ENCODE measurements at places on chromosomes 3 and 15.

GRCh38 chr3:64608741-64609140 is 79.1 kb downstream of the ADAMTS9 start:
- DNase-seq: no peak

DNA sequence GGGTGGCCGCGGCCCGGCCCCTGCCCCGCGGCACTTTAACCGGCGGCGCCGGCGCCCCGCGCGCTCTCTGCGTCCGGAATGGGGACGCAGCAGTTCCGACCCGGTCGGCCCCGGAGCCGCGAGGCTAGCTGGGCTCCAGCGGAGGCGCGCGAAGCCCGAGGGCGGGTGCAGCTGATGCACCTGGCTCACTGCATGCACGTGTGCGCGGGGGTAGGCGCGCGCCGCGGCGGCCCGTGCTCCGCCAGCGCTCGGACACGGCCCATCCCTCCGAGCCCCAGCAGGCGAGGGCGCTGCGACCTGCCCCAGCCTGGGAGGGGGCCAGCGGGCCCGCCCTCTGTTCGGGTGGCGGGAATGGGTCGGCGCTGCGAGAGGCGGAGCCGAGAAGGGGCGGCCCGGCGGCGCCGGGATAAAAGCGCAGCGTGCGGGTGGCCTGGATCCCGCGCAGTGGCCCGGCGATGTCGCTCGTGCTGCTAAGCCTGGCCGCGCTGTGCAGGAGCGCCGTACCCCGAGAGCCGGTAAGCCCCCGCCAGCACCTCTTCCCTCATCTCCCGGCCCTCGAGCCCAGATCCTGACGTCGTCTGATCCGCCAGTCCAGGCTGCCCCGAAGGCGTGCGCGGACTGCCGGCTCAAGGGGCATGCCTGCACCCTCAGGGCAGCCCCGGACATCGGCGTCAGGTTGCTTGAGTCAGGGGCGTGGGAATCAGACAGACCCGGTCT is at the start of the genes CHDH and IL17RB:
CHDH (minus strand) TSS at position 286 of the 717 bp plus-strand sequence. CDS start 22,411 bp downstream, outside the sequence.
IL17RB (plus strand) TSS at position 435 of the 717 bp plus-strand sequence; CDS start at position 456, 21 bp downstream.
- peak; percentile 52 for DNase-seq

DNA sequence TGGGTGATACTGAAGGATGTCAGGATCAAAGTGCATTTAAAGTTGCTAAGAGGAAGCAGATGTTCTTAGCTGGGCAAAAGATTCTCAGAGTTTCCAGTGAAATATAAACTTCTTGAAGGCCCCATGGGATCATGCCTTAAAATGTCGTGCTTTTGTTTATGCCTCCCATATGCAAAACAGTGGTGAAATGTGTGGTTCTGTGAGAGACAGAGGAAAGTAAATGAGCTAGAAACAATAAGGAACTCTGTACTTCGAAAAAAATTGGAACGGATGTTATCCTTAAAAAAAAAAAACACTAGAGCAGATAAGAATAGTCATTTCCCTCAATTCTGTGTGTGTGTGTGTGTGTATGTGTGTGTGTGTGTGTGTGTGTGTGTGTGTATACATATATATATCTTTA is 497.0 kb upstream of the TBL1XR1 start:
- DNase-seq: no peak

DNA sequence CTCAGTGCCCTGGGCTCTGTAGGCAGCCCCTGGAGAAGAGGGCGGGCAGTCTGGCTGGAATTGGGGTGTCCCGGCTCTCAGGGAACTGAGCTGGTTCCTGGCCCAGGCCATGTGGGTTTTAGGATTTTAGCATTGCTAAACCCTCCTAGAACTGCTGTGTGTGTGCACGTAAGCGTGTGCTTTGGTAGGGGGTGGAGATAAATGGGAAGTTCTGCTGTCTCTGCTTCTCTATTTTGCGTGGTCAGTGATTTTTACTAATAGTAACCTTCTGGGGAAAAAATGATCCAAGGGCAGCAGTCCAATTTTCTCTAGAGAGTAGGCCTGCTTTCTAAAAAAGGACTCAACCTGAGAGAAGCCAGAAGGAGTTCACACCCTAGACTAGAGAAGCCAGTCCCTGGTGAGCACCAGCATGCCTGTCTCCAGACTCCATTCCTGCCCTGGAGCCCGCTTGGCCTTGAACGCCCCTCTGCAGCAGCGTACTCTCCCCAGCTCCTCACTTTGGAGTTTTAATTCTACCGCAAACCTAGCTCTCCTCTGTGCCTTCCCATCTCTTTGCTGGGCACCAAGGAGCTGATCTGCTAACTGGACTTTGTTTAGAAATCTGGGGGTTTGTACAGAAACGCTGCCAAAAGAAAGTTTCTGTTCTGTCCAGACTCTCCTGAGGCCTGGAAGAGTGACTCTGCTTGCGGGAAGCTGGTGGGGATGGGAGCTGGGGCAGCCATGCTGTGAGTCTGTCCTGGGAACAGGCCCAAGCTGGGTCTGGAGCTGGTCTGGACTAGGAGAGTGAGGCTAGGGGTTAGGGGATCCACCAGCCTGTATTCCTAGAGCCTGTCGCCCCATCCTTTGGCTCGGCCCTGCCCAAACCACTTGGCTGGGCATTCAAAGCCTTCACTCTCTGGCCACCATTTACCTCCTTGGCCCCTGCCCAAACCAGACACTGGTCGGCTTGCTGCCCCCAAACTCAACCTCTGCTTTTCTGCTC is 19.7 kb downstream of the CORO2B start:
- DNase-seq: no peak

- DNase-seq: no peak
These were observed 118.5 kb downstream of the EEFSEC start for GRCh38 chr3:128271536-128272332.

DNA sequence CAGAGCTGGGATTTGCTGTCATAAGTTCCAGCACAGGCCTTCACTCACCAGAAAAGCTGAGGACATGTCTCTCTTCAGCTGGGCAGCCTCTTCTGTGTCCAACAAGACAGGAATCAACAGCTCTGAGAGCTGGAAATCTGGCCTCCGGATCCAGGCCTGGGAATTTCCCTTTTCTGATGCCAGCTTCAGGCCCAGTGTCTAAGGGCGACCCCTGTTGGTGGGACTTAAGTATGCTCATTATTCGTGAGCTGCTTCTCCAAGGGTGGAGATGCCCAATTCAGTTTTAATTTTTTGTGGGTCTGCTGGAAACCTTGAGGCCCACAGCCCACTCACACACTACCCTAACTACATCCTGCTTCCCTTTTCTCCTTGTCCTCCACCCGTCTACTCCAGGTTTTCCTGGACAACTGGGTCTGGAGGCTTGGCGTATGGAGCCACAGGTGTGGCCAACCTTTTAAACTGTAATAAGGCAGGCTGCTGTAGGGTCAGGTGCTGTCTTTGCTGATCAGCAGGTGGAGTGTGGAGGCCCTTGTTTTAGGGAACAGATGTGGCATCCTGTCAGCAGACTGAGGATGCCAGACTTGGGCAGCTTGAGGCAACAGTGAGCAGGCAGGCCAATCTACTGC is 2.6 kb upstream of the CEMIP start:
- DNase-seq: peak; percentile 56

- no peak for DNase-seq
These were observed 53.1 kb downstream of the MCF2L2 start for GRCh38 chr3:183375337-183375736.

DNA sequence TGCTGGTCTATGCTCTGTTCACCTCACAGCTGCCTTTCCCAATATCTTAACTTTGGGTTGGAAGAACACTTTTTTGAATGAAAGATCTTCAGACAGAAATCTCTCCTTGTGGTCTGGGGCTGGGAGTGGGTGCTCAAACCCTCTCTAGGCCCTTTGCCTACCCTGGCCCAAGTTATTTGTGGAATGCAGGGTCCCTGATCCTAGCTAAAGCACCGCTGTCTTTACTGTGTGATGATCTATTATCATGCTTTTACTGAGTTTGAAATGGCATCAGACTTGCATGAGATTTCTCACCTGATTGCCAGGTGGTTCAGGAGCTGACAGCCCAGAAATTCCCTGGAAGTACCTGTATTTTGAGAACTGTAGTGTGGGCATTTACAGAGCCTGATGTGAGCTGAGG is 412.7 kb upstream of the ONECUT1 start:
- no peak for DNase-seq

- no peak for DNase-seq
These were observed 71.9 kb downstream of the PGPEP1L start for GRCh38 chr15:98935736-98936135.

GRCh38 chr3:96576935-96577334 is 237.5 kb upstream of the EPHA6 start:
- no peak for DNase-seq

DNA sequence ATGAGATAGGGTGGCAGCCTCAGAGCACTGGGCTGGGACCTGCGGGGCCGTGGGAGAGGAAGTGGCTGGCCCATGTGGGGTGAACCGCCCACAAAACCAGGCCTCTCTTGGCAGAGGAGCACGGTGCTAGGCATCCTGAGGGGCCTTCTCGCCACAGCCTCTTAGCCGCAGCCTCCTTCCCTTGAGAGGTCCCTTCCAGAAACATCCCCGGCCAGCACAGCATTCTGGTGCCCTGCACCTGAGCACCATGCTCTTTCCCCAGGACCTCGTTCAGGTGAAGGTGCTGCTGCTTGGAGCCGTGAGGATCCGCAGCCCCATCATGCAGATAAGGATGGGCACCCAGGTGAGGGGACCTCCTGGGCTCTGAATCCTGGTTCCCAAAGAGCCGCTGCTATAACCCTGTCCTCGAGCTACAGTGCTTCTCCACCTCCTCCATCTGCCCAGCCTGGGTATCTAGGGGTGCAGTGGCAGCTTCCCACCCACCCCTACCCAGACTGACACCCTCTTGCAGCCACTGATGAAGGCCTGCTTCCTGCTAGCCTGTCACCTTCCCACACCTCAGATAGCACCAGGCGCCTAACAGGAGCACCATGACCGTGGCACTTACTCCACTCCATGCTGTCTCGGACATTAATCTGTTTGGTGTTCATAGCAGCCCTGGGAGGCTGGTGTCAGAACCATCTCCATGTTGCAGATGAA is 11.2 kb upstream of the TXNRD3 start:
- no peak for DNase-seq

DNA sequence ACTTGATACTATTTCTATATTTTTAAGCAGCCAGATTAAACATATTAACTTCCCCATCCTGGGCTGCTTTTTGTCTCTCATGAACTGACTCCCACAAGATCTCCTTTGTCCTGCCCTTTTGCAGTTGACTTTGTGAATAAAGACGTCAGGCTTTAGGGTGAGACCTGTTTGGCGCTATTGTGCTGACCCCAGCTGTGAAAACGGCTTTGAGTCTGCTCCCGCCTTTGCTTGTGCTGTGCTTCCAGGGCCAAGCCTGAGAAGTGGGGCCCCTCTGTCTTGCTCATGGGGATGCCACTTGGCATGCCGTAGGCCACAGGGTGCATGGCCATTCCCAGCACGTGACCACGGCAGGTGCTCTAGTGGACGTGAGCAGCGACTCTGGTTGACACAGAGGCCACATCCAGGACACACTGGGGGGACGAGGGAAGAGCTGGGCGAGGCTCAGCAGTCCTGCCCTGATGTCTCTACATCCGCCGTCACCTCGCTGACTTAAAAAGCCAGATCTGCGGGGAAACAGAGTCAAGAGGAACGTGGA is 268.9 kb upstream of the LYSMD4 start:
- no peak for DNase-seq

GRCh38 chr3:72242326-72242725 is 457.4 kb upstream of the PROK2 start:
- no peak for DNase-seq

GRCh38 chr3:43968465-43968864 is 273.2 kb upstream of the TOPAZ1 start:
- no peak for DNase-seq

DNA sequence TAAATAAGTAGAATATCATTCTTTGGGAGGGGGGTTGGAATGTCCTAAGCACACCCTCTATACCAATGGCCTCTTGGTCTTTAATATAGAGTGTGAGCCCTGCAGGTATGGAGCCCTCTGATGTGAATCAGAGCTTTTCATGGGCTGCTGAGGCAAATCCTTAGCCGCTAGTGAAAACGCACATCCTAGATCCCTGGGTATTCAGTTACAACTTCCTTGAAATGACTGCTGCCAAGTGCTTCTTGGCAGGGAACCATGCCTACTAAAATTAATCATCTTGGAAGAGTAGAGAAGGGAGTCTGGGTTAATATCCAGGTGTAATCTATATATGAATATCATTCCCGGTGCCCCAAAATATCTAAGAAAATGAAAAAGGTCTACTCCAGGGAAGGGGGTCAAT is 109.1 kb downstream of the POLQ start:
- no peak for DNase-seq

GRCh38 chr15:93415576-93415975 is 326.6 kb upstream of the RGMA start:
- DNase-seq: no peak

DNA sequence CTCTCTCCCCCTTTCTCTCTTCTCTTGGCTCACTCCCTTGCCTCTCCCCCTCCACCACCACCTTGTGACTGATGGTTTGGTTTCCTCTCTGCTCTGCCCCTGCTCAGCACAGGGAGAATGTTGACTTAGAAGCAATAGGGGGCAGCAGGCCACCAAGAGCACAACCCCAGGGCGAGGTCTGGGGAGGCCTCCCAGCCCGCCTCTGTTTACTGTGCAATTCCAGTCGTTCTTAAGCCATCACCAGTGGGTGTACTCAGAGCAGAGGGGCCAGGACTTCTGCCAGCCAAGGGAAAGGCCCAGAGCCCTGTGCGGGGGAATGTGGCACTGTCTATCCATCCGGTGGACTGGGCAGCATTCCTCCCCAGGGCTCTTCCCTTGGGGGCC is 5.7 kb upstream of the APEH start:
- DNase-seq: peak; percentile 44

- no peak for DNase-seq
These were observed 63.7 kb downstream of the ATP13A4 start for GRCh38 chr3:193491026-193491425.

DNA sequence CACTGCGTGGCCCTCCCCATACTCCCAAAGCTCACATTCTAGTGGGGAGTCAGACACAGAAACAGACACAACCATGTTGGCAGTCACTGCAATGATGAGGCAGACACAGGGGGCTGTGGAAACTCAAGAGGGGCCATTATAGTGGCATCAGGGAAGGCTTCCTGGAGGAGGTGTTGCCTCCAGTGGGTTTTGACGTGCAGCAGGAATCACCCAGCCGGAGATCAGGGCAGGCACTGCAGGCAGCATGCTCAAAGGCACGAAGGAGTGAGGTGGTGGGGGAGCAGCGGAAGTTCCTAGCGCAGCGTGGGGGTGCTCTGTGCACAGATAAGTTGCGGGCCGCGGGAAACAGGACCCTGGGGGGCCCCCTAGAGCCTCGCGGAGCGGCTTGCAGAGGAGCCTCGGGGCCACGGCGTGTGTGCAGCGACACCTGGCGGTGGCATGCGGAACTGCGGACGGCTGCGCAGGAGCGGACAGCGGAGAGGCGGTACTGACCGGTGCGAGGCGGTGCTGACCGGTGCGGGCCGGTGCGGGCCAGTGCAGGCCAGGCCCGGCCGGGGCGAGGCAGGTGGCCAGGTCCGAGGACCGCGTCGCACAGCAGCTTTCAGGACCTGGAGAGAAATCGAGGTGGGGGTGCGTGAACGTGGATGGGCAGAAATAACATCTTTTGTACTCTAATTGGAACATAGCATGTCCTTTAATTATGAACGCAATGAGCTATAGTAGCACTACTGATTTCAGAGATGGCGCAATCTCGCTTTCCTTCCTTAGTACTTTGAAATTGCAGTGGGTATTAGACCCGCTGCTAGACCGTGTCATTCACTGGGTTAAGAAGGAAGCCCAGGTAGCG is 101.5 kb downstream of the FBLN2 start:
- DNase-seq: peak; percentile 59

- no peak for DNase-seq
These were observed 478.0 kb upstream of the ARRDC4 start for GRCh38 chr15:97482521-97482920.
